ENCODE measurements at places on chromosomes 12 and 14. TPM values are rescaled to one million over a fixed set of nuclear protein-coding genes. Genes with fewer than 3 reads are reported as not detected.

Gene LYZ
- total RNA-seq, result 8.3 TPM

Gene PLBD1
- total RNA-seq, result 4.7 TPM

Gene CEBPE
- not detected for total RNA-seq

Gene MYF6
- total RNA-seq, result not detected

Gene KRT80
- 0.59 TPM for total RNA-seq

Gene CLEC4C
- total RNA-seq, result not detected

Gene ERBB3
- total RNA-seq, result 1.1 TPM

Gene FOXG1
- total RNA-seq, result under 0.01 TPM

Gene MBIP
- total RNA-seq, result 20.9 TPM

GRCh38 chr12:66340131-66340530 lies 37.8 kb downstream of the HELB start:
- no peak for DNase-seq

DNA sequence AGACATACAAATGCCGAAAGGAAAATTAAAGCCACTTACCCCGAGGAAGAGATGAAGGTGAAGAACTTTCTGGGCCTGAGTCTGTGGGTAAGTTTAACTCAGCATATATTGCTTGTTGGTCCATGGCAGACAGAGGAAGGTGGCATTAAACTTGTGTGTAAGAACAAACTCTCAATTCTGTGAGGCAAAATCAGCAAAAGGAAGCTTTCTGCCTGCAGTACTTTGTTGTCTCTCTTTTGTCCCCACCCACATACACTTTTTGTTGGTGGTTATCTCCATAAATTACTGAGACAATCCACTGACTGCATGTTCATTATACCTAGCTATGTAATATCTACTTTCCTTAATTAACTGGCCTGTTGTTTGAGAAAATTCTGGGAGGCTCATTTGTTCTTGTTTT lies at the start of gene KLRB1:
Gene KLRB1 (minus strand): TSS at position 201 of the 400 bp plus-strand sequence. CDS start 77 bp downstream, at position 124.
- DNase-seq, result no peak

DNA sequence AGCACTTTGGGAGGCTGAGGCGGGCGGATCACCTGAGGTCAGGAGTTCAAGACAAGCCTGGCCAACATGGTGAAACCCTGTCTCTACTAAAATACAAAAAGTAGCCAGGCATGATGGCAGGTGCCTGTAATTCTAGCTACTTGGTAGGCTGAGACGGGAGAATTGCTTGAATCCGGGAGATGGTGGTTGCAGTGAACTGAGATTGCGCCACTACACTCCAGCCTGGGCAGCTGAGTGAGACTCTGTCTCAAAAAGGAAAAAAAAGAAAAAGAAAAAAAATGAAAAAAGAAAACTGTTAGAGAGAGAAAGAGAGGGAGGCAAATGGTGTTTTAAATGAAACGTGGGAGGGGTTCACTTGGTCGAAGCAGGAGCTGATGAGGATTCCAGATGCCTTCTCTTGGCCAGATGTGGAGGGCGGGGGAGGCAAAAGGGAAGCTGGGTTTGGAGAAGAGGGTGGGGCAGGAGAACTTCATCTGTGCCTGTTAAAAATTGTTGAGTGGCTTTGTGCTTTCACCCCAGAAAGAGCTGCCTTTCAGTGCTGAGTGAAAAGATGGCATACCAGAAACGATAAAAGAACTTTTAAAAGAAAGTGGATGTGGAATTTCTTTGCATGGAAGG lies 1.1 kb downstream of the EMP1 start:
- DNase-seq, result no peak

- DNase-seq, result no peak
Observed at GRCh38 chr12:76018111-76018510, 13.5 kb downstream of the PHLDA1 start.

- peak; percentile 93 for DNase-seq
Observed at GRCh38 chr12:109462868-109463692, 14.0 kb downstream of the KCTD10 start.

- no peak for DNase-seq
Observed at GRCh38 chr12:7870335-7870734, 2.4 kb downstream of the SLC2A14 start.

- DNase-seq, result no peak
Observed at GRCh38 chr12:42539696-42540095, 49.9 kb downstream of the PRICKLE1 start.

GRCh38 chr12:113996026-113996425 lies 29.9 kb upstream of the RBM19 start:
- DNase-seq, result peak; percentile 13

GRCh38 chr12:131675126-131676080 lies 35.5 kb upstream of the SFSWAP start:
- peak; percentile 58 for DNase-seq

DNA sequence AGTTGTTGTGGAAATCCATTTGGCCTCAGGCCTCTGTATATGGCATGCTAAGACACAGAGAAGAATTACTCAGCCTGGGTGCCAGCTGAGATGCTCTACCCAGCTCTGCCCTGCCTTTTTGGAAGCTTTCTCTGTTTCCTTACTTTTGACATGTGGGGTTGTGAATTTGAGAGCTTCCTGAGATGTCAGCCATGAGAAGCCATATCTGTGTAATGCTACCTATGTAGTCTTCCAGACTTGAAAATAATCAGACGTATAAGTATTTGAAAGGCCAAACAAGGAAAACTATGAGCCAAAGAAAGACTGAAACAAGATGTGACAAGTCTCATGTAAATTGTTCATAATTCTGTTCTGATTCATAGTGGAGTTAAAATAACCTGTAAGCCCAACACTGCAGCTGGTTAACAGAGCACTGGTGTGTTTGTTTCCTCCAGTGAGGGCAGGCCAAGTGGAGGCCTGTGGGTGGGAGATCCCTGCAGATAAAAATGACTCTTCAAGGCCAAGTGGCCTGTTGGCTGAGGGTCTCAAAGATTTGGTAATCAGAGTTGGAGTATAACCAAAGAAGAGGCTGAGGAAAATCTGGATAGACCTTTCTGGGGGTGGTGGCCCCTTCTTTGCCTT lies 94.0 kb downstream of the TMX1 start:
- DNase-seq, result no peak

DNA sequence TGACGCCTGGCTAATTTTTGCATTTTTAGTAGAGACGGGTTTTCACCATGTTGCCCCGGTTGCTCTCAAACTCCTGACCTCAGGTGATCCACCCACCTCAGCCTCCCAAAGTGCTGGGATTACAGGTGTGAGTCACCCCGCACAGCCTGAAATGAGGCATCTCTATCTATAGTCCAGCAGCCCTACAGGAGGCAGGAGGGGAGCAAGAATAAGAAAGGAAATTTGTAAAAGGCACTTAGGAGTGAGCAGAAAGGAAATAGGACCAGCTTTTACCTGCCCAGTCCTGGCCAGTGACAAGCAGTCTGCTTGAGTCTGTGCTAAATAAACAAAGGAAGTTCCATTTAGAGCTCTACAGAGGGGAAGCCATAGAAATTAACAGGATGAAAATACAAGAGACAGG lies 15.0 kb upstream of the PSMA6 start:
- DNase-seq, result no peak

DNA sequence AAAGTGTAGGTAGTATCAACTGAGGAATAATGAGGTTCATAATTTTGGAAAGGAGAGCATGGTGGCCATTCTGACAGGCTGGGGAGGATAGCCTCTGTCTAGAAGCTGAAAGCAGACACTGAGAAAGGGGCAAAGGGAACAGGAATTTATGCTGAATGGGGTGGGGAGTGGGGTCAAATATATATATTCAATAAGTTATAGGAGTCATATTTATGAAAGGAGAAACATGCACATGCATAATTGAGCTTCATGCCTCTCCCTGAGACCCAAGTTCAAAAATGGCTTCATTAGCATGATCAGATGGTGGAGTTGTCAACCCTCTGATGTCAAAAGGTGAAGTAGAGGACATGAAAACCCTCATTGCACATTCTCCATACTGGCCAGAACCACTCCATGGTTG lies 33.9 kb upstream of the ARID2 start:
- peak; percentile 43 for DNase-seq

- DNase-seq, result no peak
Observed at GRCh38 chr12:43162138-43162537, 389.9 kb downstream of the ADAMTS20 start.

DNA sequence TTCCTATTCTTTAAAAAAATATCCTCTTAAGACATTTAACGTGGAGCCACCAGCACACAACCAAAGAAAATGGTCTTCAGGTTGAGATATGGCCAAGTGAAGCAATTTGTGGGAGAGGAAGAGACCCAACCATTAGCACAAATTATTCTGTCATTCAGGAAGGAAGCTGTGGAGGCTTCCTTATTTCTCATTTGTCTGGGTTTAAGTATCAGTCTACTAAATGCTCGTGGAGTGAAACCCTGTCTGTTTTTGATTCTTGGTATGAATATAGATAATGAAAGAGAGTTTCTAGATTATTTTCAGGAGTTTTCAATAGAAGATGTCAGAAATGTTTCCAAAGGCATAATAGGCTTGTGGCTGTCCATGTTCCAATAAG lies 125.1 kb downstream of the GPR65 start:
- no peak for DNase-seq

DNA sequence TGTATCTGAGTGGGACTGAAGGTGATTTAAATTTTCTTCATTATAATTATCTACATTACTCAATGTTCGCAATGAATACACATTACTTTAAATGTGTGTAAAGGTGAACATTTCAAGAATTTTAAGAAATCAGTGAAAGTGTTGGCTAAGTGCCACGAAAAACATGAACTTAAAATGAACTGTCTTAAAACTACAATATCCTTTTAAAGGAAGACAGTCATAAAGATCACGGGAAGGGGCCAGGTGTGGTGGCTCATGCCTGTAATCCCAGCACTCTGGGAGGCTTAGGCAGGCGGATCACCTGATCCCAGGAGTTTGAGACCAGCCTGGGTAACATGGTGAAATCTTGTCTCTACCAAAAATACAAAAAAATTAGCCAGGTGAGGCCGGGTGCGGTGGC lies 11.2 kb downstream of the MOK start:
- no peak for DNase-seq

- DNase-seq, result no peak
Observed at GRCh38 chr12:38162708-38163441, 153.7 kb upstream of the ALG10B start.

DNA sequence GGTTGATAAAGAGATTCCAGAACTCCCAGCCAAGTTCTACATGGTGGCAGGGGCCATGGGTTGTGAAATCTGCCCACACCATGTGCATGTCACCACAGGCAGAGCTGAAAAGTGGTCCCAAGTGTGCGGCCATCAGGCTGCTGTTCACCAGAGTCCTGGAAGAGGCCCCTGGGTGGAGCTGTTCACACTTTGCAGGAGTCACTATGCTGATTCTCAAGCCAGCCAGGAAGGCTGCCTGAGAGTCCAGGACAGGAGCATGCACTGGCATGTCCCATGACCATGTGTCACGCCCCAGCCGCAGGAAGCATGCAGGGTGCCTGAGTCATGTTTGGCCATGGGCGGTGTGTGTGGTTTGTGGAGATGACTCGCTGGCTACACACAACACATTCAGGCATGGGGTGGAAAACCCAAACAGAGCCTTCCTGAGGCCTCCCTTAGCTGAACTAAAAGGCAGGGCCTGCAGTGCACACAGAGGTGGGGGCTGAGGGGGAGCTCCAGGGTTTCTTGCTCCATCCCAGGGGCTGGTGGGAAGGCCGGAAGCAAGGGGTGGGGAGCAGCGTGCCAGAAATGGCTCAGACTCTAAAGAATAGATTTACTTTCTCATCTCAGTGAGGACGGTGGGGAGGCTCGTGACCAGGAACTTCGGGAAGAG lies 19.4 kb downstream of the ABCB9 start:
- DNase-seq, result peak; percentile 100

DNA sequence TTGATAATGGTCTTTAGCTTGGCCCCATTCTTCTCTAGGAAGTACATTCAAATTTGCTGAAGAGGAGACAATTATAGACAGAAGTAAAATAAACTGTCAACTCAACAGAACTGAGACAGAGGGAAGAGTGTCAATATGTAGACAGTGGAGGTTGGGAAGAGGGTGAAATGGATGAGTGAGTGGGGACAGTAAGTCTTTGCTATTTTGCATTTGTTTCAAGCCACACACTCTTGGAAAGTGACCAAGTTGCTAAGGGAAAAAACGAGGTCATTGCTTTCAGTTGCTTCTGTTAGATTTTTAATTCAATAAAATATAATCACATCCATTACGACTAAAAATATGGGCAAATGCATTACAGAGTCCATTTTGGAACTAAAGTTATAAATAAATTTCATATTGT lies 47.8 kb downstream of the BTBD7 start:
- no peak for DNase-seq

- no peak for DNase-seq
Observed at GRCh38 chr12:34406996-34407300, 384.7 kb downstream of the ALG10 start.

GRCh38 chr14:94345344-94346064 lies 22.4 kb upstream of the SERPINA6 start:
- DNase-seq, result peak; percentile 94

GRCh38 chr12:70402597-70402996 lies 36.5 kb downstream of the KCNMB4 start:
- DNase-seq, result no peak

GRCh38 chr14:64422756-64423155 lies 34.6 kb downstream of the MTHFD1 start:
- no peak for DNase-seq

DNA sequence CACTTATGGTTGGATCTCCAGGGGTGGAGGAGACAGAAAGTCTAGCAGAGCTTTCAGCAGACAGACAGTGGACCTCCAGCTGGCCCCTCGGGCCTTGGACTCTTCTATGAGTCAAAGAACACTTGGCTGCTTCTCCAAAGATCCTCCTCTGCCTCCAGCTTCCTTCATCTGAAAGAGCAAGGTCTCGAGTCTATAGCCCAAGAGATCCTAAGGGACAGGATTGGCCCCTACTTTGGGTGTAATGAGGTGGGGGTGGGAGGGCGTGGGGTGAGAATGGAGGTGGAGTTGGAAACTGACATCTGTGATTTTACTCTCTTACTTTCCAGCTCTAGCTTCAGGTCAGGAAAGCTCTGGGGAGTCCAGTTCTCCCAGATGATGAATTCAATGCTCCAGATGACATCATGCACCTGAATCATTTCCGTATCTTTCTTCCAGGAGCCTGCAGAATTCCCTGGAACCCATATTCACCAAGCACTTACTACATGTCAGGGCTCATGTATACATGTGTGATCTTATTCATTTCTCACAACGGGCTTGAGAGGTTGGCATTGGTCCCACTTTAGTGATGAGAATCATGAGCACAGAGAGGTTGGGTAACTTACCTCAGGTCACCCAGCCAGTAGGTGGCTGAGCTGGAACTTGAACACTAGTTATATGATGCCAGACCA lies 10.2 kb upstream of the PGF start:
- no peak for DNase-seq

DNA sequence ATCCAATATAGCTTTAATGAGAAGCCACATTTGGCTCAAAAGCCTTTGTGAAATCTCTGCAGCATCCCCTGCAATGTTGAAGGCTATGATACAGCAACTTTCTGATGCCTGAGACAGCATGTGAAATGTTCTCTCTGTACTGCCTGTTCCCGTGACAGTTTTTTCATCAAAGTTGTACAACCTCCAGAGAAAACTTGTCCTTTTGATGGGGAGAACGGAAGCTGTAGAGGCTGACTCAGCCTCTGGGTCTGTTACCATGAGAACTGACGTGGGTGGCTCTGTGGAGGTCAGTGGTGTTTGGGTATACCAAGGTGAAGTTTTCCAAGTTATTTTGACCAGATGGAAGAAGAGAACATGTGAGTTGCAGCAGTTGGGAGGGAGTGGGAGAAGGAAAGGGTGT lies 17.0 kb downstream of the SLC4A8 start:
- no peak for DNase-seq

Data from osteoblast (primary cell).